ENCODE measurements at places on chromosomes 13 and 19.

DNA sequence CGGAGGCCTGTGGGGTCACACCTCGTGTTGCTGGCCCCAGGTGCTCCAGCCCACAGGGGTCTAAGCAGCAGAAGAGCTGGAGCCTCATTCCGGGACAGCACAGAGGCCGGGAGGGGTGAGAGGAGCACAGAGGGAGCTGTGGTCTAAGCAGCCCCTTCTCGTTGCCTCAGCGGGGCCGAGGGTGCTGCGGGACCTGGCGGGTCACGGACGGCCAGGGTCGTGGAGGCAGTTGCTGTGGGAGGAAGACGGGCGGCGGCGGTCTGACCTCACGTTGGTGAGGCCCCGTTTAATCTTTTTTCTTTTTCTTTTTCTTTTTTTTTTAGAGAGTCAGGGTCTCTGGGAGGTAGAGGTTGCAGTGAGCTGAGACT lies 21.7 kb downstream of the PIAS4 start:
- DNase-seq, result no peak

- DNase-seq, result no peak
These were observed 110.2 kb upstream of the DOCK9 start for GRCh38 chr13:99087954-99088491.

DNA sequence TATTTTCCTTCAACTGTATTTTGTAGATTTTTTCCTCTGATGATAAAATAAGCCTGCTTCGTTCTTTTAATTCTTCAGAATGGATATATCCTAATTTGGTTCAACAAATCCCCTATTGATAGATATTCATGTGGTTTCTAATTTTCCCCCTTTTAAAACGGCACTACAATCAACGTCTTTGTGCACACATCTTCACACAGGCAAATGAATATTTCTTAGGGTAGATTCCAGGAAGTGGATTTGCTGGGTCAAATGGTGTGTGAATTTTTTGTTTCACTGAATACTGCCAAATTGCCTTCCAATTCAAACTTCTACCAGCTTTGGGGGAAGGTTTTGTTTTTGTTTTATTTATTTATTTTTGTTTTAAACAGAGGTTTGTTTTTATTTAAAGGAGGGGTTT lies 287.2 kb downstream of the FOXO1 start:
- no peak for DNase-seq

DNA sequence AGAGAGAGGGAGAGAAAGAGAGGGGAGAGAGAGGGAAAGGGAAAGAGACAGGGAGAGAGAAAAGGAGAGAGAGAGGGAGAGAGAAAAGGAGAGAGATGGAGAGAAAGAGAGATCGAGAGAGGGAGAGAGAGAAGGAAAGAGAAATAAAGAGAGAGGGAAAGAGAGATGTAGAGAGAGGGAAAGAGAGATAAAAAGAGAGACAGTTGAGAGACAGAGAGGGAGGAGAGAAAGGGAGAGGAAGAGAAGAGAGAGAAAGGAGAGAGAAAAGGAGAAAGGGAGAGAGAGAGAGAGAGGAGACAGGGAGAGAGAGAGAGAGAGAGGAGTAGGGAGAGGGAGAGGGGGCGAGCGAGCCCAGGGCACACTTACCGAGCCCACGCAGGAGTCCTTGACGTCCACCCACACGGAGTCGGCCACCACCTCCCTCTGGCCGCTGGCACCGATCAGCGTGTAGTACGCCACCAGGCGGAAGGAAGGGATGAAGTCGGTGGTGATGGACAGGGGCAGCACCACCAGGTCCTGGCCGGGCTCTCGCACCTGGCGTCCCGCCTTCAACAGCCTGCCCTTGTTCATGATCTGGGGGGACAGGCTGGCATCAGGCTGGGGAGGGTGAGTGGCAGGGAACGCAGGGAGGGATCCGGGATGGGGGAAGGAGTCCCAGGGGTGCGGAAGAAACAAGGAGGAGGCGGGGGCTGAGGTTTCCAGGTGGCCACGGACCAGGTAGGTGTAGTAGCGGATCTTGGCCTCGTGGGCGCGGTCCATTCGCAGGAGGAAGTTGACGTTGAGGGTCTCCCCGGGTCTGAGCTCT lies 10.0 kb downstream of the C3 start:
- no peak for DNase-seq

- DNase-seq, result peak; percentile 68
These were observed at the start of gene ZNF471 for GRCh38 chr19:56507446-56508289. Gene ZNF471, plus strand, starts transcription at chr19:56507855. Its CDS starts 3,717 bp downstream, at chr19:56511572.
